ENCODE measurements at places on chromosomes 2 and 18.

DNA sequence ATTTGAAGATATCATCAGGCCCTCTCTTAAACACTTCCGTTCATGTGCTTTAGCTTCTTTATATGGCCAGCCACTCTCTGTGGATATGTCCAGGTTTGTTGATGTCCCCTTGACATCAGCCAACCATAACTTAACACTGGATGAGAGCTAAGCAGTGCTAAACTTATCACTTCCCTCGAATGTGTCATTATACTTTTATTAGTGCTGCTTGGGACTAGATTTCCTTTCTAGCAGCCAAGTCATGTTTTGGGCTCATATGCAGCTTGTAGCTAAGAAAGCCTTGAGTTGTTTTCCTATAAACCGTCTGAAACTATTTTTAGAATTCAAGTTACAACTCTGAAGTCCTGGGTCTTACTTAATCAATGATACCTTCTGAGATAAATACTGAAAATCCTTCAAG, 144.8 kb upstream of the TNP1 start:
- DNase-seq: no peak

DNA sequence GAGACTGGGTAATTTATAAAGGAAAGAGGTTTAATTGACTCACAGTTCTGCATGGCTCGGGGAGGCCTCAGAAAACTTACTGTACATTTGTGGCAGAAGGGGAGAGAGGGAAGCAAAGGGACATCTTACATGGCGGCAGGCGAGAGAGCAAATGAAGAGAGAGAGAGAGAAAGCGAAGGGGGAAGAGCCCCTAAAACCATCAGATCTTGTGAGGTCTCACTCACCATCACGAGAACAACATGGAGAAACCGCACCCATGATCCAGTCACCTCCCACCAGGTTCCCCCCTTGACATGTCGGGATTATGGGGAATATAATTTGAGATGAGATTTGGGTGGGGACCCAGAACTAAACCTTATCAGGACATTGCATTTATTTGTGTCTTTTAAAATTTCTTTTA, 75.9 kb downstream of the ACSL3 start:
- DNase-seq: no peak

DNA sequence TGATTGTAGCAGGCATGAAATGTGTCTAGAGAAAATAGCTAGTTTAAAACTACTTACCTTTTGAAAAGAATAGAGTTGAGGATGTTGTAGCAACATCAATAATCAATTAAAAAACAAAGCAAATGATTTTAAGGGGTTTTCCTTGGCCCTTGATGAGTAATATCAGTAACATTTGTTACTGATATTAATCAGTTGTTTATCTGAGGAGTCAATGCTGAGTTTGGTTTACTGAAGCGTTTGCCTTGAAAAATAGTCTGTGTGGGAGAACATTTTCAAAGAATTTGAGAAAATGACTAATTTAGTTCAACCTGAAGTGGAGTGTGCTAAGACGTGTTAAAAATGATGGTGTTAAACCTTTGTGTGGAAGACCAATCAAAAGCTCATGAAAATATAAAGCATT, 9.3 kb downstream of the PTH2R start:
- no peak for DNase-seq

DNA sequence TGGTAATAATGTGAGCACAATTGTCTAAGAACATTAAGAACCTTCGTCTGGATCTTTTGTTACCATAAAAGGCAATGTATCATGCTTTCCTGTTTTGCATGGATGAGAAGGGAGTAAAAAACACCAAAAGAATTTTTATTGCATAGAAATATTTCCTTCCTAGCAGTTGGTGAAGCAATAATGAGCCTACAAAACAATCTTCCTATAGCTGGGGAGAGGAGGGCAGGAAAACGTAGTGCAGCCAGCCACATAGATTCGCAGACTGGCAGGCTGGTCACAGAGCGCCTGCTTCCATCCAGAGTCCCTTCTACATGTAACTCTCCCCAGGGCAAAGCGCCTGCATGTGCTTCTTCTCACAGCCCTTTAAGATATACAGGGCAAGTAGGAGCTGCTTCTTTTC, 190.4 kb downstream of the BABAM2 start:
- no peak for DNase-seq

DNA sequence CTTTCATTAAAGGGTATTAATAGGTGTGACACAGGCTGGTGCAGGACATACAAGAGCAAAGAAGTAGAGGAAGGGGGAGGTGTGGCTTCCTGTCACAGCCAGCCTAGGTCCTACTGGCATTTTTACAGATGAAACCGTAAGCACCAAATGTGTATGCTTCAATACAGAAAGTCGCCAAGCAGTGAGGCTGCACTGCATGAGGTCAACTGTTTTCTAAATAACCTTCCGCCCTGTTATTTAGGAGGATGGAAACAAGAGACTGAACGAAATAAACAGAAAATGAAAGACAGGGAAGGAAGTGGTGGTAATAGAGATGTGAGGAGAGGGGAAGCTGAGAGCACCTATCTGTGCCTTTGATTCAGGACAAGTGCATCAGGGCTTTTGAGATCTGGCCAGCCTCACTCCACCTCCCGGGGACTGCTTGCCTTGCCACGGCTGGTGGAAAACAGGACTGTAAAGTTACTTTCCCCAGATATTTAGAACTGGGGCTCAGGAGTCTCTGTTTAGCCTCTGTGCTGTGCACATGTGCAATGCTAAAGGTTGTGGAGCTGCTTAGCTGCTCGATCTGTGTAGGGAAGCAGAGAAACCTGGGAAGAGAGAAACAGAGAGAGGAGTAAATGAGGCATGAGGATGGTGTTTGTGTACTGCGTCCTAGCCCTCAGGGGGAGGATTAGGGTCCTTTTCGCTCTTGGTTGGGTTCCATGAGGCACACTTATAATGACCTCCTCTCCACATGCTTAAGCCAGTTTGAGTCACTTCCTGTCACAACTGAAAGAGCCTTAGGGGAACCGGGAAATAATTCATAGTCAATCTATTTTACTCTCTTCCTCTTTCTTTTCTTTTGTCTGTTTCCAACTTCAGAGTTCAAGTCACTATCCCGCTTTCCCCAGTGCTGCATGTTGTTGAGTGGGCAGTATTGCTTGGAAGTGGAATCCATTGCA, 62.3 kb upstream of the BOD1L2 start:
- DNase-seq: no peak

DNA sequence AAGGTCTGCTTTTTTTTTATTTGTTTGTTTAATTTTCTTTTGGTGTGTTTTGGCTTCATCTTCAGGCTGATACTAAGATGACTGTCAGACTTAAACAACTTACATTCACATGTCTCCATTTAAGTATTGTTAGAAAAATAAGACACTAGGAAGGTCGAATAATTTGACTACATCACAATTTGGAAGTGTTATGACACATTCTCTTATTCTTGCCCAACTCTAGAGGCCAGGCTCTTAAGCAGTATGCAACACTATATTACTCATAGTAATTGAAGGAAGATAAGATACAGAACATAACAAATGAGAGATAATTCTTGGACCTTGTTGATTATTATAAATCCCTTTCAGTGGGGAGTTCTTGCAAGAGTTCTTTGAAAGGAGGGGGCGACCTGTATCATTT, 295.3 kb upstream of the COL3A1 start:
- DNase-seq: no peak

DNA sequence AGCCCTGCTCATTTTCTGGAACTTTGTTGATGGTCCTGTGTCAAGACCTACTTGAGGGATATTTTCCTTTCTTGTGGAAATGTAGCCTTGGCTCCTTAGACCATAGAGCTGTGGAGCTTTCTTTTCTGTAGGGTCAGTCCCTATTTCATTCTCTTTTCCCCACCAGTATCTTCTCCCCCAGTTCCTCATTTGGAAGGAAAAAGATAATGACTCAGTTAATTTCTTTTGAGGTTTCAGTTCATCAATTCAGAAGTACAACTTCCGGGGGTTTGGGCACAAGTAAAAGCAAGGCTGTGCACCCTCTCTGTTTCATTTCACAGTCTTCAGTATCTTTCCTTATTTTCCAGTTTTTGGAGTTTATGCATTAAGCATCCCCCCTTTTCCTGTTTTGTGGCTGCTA, 70.7 kb downstream of the CDC42EP3 start:
- DNase-seq: no peak

GRCh38 chr2:223032187-223033142, 19.5 kb upstream of the KCNE4 start:
- no peak for DNase-seq

DNA sequence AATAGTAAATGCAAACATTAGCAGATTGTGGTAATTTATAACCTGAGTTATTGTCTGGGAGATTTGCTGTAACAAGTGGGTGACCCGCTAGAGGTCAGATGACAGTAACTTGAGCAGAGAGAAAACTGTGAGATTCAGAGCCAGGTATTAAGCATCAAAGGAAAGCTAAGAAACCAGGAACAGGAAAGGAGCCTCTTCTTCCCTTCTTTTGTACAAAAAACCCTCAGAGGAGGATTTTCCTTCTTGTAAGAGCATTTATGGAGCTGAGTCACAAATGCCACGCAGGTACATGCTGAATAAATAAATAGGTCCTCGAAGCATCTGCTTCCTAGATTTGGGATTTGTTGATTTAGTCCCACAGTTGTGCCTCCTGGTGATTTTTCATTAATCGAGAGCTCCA, 146.5 kb downstream of the SH3BP4 start:
- DNase-seq: no peak

GRCh38 chr2:48249631-48250473, 280.1 kb upstream of the STON1 start:
- no peak for DNase-seq

GRCh38 chr2:201908901-201909300, 102.6 kb downstream of the CDK15 start:
- no peak for DNase-seq

DNA sequence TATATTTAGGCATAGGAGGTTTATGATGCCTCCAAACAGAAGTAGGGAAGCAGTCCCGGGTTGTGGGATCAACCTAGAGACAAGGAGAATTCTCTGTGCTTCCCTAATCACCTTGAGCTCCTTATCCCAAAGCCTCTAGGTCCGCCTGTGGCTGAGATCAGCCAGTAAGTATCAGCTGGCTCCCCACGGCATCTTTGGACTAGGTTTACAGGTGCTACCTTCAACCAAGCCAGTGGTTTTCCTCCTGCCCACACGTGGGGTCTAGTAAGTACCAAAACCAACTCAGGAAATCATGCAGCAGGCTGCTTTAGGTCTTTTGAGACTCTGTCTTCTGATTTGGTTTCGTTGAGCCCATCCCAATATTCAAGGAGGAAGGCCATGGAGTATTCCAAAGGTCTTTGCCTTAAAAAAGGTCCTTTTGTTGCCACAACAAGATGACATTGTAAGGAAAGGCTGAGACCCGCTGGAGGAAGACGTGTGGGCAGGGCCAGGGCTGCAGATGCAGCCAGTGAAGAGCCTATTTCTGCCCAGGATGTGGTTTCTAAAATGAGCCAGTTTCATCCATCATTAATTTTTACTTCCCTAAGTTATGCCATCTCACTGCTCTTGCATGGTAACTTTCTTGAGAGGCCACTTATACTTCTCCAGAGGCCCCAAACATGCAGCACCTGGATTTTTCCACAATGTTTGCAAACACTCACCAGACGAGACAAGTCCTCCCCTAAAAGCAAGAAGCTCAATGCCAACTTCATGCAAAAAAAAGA, 248.7 kb downstream of the RNF152 start:
- no peak for DNase-seq

- no peak for DNase-seq
Observed at GRCh38 chr2:6071519-6071918, 379.3 kb downstream of the SOX11 start.

GRCh38 chr2:2107141-2107540, 223.9 kb downstream of the MYT1L start:
- no peak for DNase-seq

- DNase-seq: no peak
Observed at GRCh38 chr2:132400169-132400900, 16.3 kb upstream of the GPR39 start.

DNA sequence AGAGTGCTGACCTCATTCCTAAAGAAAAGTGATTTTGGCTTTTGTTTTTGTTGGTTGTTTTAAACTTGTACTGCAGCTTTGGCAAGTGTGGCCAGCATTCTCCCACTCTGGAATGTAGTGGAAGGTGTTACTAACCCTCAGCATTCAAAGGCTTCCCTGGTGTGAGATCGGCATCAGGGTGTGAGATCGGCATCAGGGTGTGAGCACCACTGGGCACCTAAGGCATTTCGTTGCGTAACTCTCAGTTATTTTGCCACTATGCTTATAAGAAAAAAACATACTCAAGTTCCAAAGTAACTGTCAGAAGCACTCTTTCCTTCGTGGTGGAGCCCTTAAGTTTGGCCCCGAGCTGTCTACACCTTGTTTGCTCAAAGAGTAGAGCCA, 1.7 kb downstream of the CYBRD1 start:
- peak; percentile 78 for DNase-seq

GRCh38 chr2:173831312-173832229, 133.6 kb downstream of the SP3 start:
- DNase-seq: no peak

GRCh38 chr18:78739882-78740677, 239.5 kb upstream of the SALL3 start:
- DNase-seq: no peak

GRCh38 chr18:47100212-47100831, 50.0 kb downstream of the HDHD2 start:
- DNase-seq: peak; percentile 24

- DNase-seq: no peak
Observed at GRCh38 chr2:204187229-204188083, 250.9 kb downstream of the ICOS start.

DNA sequence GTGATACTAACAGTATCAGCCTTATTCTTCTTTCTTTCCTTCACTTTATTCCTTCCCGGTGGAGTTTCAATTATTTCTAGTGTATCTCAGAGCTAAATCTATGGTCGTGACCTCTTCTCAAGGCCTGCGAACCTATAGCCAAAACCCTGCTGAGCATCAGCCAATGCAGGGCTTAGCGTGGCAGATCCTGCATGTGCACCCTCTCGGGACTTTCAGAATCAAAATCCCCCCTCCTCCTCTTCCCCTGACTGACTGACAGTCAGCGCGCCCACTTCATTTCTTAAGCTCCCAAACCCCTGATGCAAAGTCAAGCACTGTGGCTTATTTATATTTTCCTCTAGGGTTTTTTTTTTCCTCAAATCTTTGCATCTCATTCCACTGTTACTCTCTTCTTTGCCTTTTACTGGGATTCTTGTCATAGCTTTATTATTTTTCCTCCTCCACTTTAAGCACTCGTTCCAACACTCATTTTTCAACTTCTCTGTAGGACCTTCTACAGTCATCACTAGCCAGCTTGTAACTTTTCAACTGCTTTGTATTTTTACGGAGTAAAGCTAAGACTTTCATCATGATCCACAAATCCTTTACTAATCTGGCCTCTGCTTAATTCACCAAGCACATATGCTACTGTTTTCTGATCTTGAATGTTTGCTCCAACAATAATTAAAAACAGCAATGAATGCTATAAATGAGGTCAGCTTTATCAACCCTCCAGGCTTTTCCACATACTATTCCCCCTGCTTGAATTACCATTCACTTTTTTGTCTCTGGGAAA, 896.5 kb upstream of the PIK3C3 start:
- no peak for DNase-seq

DNA sequence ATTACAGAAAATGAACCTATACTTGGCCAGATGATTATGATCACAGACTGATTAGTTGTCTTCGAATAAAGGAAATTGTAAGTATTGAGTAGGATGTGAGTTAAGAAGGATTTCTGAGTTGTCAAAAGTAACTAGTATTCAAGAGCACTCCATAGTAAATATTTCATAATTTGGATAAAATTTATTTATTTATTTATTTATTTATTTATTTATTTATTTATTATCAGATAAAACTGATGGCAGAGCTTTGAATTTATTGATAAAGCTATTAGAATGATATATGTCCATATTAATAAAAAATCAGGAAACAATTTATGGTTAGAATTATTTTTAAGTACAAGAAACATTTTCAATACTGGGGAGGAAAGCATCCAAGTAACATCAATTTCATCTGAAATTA, 1634.1 kb downstream of the LRP1B start:
- no peak for DNase-seq

- DNase-seq: no peak
Observed at GRCh38 chr2:216071111-216071851, 10.3 kb downstream of the PECR start.

Measured in NCI-H460 (cell line).